ENCODE measurements at places on chromosomes 4 and X.
A peak's percentile ranks its signal among the peaks of the same experiment; 100 is the strongest.

DNA sequence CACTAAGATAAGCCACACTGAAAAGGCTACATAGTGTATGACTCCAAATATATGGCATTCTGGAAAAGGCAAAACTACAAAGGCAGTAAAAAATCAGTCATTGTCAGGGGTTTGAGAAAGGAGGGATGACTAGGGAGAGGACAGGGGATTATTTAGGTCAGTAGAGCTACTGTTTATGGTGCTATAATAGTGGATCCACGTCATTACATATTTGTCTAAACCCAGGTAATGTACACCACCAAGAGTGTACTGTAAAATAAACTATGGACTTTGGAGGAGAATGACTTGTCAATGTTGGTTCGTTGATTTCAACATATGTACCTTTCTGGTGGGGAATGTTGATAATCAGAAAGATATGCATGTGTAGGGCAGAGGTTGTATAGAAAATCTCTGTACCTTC is 837.6 kb downstream of the FAM133A start:
- no peak for DNase-seq

GRCh38 chr4:185896817-185897488 is 85.0 kb upstream of the SORBS2 start:
- DNase-seq: no peak

DNA sequence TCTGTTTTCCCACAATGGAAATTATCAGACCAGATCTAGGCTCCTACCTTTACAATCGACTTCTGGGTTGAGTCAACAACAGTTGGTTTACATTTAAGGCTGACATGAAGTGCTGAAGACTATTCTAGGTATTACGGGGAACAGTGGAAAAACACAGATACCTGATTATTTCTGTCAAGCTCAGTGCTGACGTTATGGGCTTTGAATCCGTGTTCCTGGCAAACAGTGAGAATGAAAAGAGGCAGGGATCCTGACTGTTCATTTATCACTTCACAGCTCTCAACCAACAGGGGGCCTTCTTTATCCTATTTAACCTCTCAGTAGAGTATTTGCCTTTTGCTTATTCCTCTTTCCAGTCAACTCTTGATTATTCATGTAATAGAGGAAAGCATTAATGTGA is 43.1 kb downstream of the TMEM164 start:
- DNase-seq: no peak

- no peak for DNase-seq
Measured at GRCh38 chrX:115357326-115358120, 68.0 kb downstream of the LUZP4 start.

DNA sequence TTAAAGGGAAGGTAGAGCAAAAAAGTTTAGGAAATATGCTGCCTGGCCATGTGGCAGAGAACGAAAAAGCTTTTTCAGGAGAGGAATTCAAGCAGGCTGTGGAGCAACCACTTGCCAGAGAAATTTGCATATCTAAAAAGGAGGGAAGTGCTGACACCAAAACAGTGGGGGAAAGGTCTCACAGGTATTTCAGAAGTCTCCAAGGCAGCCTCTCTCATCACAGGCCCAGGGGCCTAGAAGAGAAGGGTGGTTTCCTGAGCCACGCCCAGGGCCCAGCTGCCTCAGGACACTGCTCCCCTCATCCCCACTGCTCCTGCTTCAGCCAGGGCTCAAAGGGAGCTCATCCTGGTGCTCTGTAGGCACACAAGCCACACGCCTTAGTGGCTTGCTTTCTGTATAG is 29.9 kb upstream of the STS start:
- no peak for DNase-seq

GRCh38 chrX:53930515-53931380 is 113.5 kb downstream of the PHF8 start:
- DNase-seq: peak; percentile 35

DNA sequence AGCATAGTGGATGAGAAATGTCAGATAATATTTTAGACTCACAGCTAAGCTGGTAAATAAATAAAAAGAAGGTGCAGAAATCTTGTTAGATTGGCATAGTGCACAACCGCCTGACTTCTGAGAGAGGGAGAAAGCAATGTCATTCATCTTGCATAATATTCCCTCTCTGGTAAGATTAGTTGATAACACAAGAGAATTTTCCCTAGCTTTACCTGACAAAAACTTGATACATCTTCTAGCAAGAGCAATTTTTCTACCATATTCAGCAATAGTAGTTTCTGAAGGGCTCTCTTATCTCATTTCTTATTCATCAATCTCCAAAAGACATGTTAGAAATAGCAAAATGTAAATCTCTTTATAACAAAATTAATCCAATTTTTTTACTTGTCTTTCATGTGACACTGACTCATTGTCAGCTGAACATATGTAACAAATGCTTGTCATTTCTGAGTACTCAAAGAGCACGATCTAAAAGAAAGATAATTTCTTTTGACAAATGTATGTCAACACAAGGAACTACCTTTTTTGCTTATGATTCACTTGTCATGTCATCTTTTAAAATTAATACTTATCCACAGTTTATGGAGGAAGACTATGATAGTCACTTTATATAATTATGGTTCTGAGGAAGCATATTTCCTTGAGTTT is 240.0 kb downstream of the ARAP2 start:
- DNase-seq: peak; percentile 25

GRCh38 chr4:26899991-26900390 is 39.4 kb downstream of the STIM2 start:
- no peak for DNase-seq

GRCh38 chrX:7294483-7294882 is 146.5 kb upstream of the PUDP start:
- peak; percentile 13 for DNase-seq

DNA sequence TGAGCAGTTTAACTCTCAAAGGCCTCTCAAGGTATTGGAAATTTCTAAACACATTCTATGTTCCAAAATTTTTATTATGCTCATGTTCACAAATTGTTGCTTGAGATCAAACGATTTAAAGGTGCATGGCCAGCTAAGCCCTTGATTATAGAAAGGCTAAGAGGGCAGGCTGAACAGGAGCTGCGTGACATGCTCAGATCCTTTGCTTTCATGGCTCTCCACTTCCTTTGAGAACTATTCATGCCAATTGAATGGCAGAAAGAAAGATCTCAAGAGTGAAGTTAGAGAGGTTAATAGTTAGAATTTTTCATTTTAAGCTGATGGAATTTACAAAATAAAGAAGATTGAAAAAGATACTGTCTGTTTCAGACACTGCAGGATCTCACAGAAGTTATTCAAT is 594 bp downstream of the LRIT3 start:
- no peak for DNase-seq

DNA sequence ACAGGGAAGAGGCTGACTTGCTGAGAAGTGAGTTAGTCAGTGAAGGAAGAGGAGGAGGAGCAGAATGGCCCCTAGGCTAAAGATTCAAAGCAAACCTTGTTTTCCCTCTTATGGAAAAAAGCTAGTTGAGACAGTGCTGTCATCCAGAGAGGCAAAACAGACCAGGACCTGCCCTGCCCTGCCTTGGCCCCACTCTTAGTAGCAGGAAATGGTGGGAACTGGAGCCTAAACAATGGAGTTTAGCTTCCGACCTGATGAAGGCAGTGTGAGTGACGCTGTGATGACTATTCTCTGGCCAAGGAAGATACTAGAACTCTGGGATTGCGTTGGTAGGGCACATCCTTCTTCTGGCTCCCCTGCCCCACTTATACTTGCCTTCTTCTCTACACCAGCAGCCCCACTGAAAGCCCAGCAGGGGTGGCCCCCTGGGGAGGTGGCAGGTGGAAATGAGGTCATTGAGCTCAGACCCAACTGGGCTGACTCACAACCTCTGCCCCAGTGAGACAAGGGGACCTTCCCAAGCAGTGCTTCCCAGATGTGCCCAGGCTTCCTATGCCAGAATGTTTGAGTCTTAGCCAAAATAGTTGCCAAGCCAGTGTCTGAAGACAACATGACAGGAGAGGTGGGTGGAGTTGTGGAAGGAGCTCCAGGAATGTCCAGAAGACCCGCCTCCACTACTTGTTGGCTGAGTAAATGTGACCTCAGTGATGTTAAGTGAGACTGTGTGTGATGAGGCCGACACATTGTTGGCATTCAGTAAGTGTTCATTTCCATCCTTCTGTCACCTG is 38.8 kb downstream of the MSN start:
- DNase-seq: no peak

DNA sequence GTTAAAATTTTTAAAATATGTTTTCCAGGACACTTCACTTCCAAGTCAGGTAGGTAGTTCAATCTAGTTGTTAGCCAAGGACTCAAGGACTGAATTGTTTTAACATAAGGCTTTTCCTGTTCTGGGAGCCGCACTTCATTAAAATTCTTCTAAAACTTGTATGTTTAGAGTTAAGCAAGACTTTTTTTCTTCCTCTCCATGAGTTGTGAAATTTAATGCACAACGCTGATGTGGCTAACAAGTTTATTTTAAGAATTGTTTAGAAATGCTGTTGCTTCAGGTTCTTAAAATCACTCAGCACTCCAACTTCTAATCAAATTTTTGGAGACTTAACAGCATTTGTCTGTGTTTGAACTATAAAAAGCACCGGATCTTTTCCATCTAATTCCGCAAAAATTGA is 49.7 kb downstream of the XIAP start:
- DNase-seq: no peak

GRCh38 chr4:161936625-161937550 is 226.9 kb downstream of the FSTL5 start:
- peak; percentile 75 for DNase-seq

DNA sequence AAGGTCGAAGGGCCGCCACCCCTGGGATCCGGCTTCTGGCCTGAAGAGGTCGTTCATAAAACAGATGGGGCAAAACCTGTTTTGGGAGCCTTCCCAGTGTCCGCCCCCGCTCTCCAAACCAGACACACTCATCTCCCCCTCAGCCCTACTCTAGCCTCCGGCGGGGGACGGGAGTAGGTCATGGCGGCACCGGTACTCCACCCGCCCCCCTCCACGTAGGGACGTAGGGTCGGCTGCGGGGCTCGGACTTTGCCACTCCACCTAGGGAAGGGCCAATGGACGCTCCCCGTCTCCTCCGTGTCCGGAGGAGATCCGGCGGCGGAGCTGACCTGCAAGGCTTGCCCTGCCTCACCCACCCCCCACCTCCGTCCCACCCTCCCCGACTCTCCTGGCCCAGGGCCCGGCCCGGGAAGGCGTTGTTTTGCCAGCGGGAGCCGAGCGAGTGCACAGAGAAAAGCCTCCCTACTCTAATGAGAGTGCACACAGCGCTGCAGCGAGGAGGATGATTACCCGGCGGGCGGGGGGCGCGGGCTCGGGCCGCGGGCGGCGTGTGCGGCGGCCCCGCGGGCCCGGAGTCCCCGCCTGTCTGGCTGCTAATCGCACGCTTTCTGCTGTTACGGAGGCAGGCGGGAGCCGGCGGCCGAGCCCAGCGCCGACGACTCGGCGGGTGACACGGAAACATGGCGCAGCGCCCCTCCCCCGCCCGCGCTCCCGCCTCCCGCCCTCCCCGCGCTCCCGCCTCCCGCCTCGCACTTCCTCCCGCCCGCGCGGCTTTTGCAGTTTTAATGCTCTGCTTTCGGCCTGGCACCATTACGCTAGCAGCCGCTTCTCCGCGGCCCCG is 8.3 kb upstream of the BCOR start:
- DNase-seq: no peak

DNA sequence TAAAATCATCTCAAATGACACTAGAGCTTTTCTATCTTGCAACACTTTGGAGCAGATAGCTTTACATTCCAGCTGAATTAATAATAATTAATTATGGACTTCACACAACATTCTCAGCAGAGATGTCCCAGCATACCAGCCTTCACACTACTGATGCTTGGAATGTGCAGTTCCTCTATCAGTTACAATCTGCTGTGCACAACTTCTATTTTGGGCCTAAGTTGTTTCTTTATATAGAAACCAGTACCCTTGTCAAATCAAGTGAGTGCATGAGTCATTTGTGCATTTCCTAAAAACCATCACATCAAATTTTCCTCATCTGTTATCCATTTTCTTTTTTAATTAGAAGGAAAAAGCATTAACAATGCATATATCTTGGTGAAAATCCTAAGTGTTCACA is 8.8 kb upstream of the RASL11B start:
- no peak for DNase-seq

- no peak for DNase-seq
Measured at GRCh38 chrX:101785142-101785541, 125.5 kb upstream of the ARMCX2 start.

- DNase-seq: peak; percentile 2
Measured at GRCh38 chrX:78029663-78030062, 60.2 kb upstream of the PGAM4 start.

DNA sequence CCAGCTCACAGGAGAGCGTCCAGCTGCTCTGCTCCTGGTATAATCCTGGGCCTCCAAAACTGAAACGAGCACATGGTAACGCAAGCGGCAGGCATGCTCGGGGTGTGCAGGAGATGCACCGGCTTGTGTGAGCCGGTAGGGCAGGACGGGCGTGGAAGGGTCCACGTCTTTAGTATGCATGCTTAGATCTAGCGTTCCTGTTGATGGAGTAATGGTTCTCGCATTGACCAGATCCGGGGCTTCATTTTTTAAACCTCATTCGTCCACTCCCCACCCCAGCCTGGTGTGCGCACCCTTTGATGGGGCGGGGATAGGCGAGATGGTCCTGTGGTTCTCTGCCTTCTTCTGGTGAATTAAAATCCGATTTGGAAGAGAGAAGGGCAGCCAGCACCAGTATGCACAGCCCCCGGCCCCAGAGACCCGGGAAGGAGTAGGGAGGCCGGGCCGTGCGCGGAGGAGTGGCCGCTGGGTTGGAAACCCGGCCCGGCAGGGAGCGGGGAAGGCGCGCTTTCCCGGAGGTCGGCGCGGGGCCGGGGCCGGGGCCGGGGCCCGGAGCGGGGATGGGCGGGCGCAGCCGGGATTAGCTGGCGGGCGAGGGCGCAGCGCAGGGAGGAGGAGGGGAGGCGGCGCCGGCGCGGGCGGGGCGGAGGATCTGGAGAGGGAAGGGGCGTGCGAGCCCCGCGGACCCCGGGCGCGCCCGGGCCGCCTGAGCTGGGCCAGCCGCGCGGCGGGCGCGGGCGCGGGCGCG is 39.9 kb downstream of the FAM149A start:
- no peak for DNase-seq

DNA sequence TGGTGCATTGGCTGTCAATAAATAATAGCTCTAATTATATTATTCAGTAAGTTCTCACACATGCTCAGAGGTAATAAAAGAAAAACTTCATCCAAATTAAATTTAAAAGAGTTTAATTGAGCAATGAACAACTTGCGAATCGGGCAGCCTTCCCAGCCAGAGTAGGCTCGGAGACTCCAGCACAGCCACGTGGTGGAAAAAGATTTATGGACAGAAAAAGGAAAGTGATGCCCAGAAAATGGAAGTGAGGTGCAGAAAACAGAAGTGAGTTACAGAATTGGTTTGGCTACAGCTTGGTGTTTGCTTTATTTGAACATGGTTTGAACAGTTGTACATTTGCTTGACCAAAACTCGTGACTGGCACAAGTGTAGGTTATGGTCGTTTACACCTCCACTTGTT is 13.6 kb upstream of the BOD1L1 start:
- DNase-seq: no peak

Measured in retinal pigment epithelial cell (primary cell).